RPMI7951 (cell line): ENCODE measurements at places on chromosomes 5 and 9. TPM values are rescaled to one million over a fixed set of nuclear protein-coding genes. Genes with fewer than 3 reads are reported as not detected.

- no peak for DNase-seq
Measured at GRCh38 chr5:178176791-178177190, 10.4 kb downstream of the GMCL2 start.

DNA sequence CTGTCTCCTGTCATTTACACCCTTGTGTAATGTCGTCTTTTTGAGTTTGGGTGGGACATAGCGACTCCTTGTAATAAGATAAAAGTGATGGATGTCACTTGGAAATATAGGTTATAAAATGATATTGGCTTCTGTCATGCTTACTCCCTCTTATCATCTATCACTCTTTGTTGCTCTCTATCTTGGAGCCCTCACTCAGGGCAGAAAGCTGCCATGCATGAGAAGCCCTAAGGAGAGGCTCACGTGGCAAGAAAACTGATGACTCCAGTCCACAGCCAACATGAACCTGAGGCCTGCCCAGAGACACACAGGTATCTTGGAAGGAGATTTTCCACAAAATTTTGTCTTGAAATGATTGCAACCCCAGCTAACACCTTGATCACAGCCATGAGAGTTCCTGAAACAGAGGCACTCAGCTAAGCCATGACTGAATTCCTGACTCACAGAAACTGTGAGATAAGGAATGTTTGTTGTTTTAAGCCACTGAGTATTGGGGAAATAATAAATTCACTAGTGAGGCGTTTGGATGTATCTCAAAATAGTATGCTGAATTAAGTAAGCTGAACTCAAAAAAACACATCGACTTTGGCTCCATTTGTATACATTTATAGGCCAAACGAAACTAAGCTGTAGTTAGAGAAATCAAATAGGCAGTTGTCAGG is 216.7 kb downstream of the CDH18 start:
- DNase-seq: peak; percentile 30

LCN12 gene
- total RNA-seq: not detected in 2 replicates

PLAC8L1 gene
- total RNA-seq: not detected in 2 replicates

PCA3 gene
- total RNA-seq: not detected in 2 replicates

TSC1 gene
- total RNA-seq: 16.5 and 20.7 TPM in 2 replicates
